Regular cardiac myocyte (primary cell): ENCODE measurements at places on chromosomes 6 and 20. TPM values are rescaled to one million over a fixed set of nuclear protein-coding genes. Genes with fewer than 3 reads are reported as not detected.

TDRD6 gene
- total RNA-seq, result under 0.01 TPM in 2 replicates

NFS1 gene
- total RNA-seq, result 26.5 and 28.0 TPM in 2 replicates

EYS gene
- under 0.01 TPM in 2 replicates for total RNA-seq

UBE2C gene
- 7.9 and 46.4 TPM in 2 replicates for total RNA-seq

BEND6 gene
- total RNA-seq, result 10.0 and 13.8 TPM in 2 replicates

OR10C1 gene
- total RNA-seq, result not detected in 2 replicates

CRISP2 gene
- not detected in 2 replicates for total RNA-seq

FAM50B gene
- total RNA-seq, result 6.8 and 10.4 TPM in 2 replicates

SLPI gene
- total RNA-seq, result 0.58 TPM in 1 of 2 replicates, not detected in the other

TMC2 gene
- not detected in 2 replicates for total RNA-seq

CYP21A2 gene
- total RNA-seq, result 0.19 TPM in 1 of 2 replicates, not detected in the other

ULBP2 gene
- 8.7 and 12.5 TPM in 2 replicates for total RNA-seq

MUCL3 gene
- total RNA-seq, result not detected in 2 replicates

SH3BGRL2 gene
- 2.1 and 3.7 TPM in 2 replicates for total RNA-seq

GJA10 gene
- not detected in 2 replicates for total RNA-seq

TINAG gene
- total RNA-seq, result not detected in 2 replicates

MRPS26 gene
- total RNA-seq, result 35.5 and 56.7 TPM in 2 replicates

FHL5 gene
- total RNA-seq, result 0.28 TPM in 1 of 2 replicates, not detected in the other

HDGFL1 gene
- total RNA-seq, result not detected in 2 replicates

GRM1 gene
- total RNA-seq, result under 0.01 TPM in 2 replicates

HTR1E gene
- not detected in 2 replicates for total RNA-seq

TDP2 gene
- 26.5 and 29.5 TPM in 2 replicates for total RNA-seq

TSHZ2 gene
- 0.19 and 1.4 TPM in 2 replicates for total RNA-seq

TMEM74B gene
- total RNA-seq, result under 0.01 TPM in 1 of 2 replicates, not detected in the other

POU5F1 gene
- total RNA-seq, result 0.38 and 3.4 TPM in 2 replicates
